ENCODE measurements at places on chromosomes 12 and 14. TPM values are rescaled to one million over a fixed set of nuclear protein-coding genes. Genes with fewer than 3 reads are reported as not detected.

The ZC2HC1C gene
- 3.7 TPM for polyA plus RNA-seq

The NANOG gene
- polyA plus RNA-seq, result not detected

The PLEKHD1 gene
- polyA plus RNA-seq, result 0.15 TPM

The AMIGO2 gene
- polyA plus RNA-seq, result 3.1 TPM

The CMA1 gene
- not detected for polyA plus RNA-seq

The VWF gene
- 104 TPM for polyA plus RNA-seq

The OR4E2 gene
- polyA plus RNA-seq, result not detected

The MGAT4C gene
- polyA plus RNA-seq, result 1.9 TPM

The KRT85 gene
- not detected for polyA plus RNA-seq

The CLEC1B gene
- polyA plus RNA-seq, result 0.04 TPM

The JDP2 gene
- polyA plus RNA-seq, result 15.6 TPM

The NAV3 gene
- 2.9 TPM for polyA plus RNA-seq

DNA sequence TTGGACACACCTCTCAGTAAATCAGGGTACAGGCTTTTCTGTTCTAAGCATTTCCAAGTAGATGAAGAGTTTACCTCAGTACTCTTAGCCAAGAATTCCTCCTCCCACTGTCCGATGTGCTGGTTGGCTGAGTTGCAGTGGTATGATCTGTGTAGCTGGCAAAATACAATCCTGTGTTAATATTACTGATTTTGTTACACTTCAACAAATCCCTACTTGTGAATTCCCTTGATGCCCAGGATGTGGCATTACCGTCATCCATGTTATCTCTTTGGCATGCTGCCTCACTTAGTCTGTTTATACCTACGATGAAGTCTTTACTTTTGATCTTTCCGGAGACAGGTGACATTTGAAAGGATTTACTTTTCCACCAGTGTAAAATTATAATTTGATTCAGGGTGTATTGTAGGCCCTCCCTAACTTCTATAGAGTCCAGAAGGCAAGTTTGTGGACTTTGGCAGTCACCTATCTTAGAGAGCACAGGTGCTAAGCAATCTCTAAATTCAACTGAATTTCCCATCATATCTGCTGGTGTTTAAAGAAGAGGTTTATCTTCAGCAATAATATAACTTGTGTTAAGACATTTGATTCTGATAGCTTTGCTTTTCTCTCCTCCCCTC lies 10.1 kb downstream of the CCDC196 start:
- no peak for DNase-seq

DNA sequence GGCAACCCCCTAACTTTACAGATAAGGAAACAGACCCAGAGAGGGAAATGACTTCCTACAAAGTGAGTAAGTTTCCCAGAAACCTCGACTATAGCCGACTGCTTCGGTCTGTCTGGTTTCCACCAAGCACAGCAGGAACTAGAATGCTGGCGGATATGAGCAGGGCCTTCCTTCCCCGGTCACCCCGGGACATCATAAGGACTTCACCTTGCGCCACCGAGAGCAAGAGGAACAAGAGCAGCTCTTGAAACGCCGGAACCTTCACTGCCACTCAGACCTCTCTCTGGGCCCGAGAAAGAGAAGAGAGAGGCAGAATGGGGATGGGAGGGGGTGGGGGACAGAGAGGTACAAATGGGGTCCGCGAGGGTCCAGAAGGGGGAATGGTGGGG lies 29.4 kb upstream of the GPR68 start:
- DNase-seq, result no peak

GRCh38 chr12:120654656-120655055 lies 14.2 kb downstream of the CABP1 start:
- peak; percentile 75 for DNase-seq

DNA sequence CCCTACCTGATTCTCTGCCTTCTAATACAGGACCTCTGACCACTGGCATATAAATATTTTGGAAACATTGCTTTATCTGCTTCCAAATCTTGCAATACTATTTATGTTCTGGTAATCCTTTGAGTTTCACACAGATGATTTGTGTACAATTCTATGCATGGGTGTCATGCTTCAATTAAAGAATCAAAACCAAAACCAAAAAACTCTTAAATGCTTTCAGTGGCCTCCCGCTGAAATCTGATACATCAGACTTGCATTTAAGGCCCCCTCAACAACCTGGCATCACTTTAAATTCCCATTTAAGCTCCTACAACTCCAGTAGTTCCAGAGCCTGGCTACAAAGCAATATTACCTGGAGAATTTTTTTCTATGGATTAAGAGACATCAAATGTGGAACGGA lies 221.7 kb upstream of the NAV3 start:
- no peak for DNase-seq

DNA sequence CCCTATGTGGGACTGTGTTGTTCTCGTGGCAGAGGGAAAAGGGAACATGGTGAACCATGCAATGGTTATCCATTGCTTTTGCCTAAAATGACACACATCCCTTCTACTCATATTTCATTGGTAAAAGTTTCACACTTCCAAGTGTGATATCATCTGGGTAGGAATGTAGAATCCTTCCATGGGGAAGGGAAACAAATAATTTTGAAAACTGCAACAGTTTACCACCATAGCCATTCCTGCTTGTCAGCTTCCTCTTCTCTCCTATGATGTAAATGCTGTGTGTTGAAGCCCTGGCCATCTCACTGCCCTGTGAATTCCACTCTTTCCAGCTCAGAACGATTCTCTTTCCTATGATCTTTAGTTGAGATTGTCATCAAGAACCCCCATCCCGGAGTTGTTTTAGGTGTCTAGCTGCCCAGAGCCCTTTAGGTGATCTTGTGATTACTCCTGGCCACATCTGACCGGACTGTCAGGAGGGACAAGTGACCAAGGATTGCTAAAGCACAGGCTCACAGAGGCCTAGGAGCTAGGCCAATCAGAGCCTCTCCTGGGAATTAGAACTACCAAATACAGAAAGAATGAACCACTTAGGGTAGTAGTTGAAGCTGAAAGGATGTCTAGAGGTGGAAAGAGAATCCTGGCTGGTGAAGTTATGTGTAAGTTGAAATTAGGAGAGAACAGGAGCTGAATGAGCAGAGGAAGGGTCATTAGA lies 84.6 kb downstream of the VCPKMT start:
- DNase-seq, result no peak

DNA sequence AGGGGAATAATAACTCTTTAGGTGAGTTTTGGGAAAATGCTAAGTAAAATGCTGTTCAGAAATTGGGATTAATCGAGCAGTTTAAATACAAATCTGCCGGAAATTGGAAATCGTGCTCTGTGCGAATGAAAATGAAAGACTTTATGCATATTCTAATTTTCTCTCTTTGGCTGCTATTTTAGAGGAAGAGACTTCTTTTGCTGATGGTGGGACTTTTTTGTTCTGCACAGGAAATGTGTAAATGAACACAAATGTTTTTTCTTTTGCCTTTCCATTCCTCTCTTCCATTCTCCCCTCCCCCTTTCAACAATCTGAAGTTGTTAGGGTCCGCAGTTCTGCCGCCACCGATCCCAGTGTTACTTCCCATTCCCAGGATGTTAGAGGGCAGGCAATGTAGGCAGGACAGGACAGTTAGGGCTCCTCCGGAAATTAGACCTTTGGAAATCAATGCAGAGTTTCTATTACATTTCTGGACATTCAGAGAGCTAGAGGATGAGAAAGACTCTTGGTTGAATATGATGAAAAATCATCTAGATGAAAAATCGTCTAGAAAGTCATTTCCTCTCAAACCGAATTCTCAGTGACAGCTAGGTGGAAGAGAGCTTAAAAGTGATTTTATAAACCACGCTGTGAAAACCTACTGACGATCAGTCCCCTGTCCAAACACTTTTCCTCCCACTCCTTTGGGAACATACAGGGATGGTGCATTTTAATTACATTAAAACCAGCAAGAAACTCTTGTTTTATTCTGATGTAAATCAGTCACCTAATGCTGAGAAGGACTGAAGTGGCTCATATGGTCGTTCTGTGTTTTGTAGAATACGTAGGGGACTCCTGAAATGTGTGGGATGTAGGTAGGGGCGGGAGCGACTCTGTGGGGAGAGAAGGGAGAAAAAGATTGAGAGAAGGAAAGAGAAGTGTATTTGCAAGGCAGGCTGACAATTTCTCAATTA lies 17.8 kb downstream of the FOXG1 start:
- no peak for DNase-seq

DNA sequence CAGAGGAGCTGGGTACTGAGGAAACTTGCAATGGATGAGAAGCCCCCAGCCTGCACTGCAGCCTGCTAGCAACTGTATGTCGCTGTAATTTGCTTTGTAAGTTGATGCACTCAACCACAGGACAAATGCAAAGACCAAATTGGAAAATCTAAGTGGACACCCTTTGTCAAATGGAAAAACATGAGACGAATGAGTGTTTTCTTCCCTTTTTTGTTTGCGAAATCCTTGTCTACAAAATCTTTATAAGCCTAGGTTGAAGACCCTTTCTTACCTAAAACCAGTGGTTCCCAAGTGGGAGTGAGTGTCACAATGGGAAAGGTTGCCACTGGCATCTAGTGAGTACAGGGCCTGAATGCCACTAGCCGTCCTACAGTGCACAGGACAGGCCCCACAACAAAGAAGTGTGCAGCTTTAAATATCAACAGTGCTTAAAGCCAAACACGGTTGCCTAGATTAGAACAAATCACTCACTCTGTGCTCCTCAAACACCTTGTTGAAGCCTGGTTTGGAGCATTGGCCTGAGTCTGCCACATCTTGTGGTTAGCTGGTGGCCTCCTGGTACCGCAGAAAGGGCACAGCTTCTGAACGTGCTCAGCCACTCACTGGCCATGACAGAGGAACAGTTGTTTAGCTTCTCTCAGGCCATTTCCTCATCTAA lies 7.6 kb upstream of the VASH1 start:
- DNase-seq, result no peak

DNA sequence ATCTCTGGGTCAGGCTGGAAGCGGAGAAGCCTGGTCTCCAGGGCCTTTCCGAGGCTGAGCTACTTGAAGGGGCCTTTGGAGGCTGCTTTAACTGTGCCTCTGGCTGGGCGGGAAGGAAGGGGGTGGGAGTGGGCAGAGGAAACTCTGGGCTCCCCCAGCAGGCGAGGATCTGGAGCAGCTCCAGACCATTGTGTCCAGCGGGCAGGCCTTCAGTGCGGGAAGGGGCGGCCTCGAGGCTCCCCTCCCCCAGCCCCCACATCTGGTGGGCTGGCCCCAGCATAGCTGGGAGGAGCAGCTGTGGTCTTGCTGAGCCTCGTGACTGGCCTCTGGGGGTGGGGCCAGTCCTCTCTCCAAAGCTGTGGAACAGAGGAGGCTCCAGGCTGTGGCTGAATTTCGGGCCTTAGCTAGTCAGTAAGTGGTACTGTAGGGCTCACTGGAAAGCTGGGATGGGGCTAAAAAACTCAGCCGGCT lies 3.4 kb downstream of the TAMALIN start:
- DNase-seq, result peak; percentile 92

- DNase-seq, result no peak
Measured at GRCh38 chr14:69901113-69901951, 22.1 kb downstream of the SMOC1 start.

DNA sequence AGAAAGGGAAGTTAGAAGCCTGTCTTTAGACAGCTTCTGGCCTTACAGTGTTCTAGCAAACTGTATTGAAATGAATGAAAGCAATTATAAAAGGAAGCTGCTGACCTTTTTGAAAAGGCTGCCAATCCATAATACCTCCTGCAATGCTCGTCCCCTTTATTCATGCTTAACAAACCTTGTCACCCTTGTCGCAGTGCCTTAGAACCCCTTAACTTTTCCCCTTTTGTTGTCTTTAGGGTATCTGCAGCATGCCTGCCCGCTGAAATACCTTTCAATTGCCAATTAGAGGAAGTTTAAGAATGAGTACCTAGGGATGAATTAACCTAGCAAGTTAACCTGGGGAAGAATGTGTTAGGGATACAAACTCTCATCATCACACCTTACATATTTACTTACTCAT lies 731.2 kb downstream of the RERGL start:
- no peak for DNase-seq

DNA sequence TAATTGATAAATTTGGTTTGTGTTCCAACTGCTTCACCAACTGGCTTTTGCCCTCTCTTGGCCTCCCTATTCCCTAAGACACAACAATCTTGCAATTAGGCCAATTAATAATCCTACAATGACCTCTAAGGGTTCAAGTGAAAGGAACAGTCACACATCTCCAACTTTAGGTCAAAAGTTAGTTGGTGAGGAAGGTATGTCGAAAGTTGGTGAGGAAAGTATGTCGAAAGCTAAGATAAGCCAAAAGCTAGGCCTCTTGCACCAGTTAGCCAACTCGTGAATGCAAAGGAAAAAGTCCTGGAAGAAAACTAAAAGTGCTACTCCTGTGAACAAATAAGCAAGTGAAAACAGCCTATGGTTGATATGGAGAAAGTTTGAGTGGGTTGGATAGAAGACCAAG lies 32.6 kb downstream of the EGLN3 start:
- DNase-seq, result no peak

- no peak for DNase-seq
Measured at GRCh38 chr12:89935850-89936249, 227.2 kb upstream of the ATP2B1 start.

DNA sequence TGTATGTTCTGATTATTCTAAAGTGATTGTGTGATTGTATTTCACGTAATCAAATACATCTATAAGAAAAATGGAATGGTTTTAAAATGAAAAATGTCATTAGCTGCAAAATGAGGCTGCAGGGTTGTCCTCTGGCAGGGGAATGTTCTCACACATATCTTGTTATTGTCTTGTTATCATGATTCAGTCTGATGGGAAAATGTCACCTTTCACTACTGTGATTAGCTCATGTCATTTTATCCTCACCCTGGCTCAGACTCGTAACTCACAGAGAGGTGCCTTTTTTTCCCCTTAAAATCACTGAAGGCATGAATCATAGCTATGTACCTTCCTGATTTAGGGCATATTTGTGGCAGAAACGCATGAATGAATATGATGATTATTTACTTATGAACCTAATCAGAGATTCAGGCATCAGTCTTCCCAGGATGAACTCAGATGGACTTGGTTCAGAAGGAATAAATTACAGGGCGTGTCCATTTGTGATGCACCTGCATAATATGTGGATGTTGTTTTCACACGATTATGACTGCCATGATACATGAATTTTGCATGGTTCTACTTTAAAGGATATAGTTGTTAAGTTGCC lies 1339.2 kb downstream of the AACS start:
- no peak for DNase-seq

GRCh38 chr14:65297744-65298143 lies 114.8 kb upstream of the FUT8 start:
- no peak for DNase-seq

GRCh38 chr14:77965919-77966435 lies 166.1 kb downstream of the ADCK1 start:
- DNase-seq, result no peak

DNA sequence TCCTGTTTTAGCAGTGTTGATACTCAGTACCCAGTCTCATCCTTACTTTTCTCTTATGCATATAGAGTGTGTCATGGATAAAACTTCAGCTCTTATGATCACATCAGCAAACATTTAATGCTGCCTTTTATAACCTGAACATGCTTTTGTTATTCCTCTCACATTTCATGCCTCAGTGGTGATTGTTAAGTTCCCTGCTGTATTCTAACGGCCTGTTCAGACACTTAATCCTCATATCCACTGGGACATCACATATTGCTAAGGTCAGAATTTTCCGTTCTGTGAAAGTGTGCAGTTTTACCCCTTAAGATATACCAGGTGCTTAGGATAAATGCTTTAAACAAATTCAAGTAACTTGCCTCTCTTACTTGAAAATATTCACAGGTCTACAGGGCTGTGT lies 268.7 kb upstream of the SEL1L start:
- no peak for DNase-seq

GRCh38 chr12:129651951-129652350 lies 251.9 kb downstream of the TMEM132D start:
- DNase-seq, result no peak

GRCh38 chr14:72563676-72564075 lies 330.2 kb downstream of the DPF3 start:
- DNase-seq, result no peak

- DNase-seq, result no peak
Measured at GRCh38 chr12:124523071-124523470, 44.3 kb downstream of the NCOR2 start.

- no peak for DNase-seq
Measured at GRCh38 chr12:76272287-76272686, 75.9 kb downstream of the BBS10 start.

All from heart right ventricle (tissue), 16 donors.